Stimulated activated CD8-positive, alpha-beta memory T cell treated with anti-CD3 and anti-CD28 coated beads, Interleukin-7, amount 100 ng/mL, for 1 hour (primary cell): ENCODE measurements at places on chromosomes 11 and 22.

DNA sequence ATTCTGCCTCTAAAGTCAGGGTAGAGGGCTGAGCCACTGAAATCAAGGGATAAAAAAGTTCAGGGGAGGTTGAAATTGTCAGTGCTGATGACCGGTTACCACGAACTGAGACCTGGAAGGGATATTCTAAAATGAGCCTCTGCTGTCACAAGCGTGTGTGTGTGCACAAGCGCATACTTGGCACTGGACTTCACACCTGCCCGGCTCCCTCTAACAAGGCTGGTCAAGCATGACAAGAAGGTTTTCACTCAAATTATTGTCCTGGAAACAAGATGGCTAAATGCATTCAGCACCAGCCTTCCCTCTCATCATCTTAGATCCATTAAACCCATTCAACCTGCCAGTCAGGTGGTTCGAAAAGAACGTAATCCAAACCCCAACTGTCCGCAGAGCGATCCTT is 54.8 kb upstream of the CECR2 start:
- DNase-seq = no peak

- DNase-seq = no peak
Measured at GRCh38 chr11:119529936-119530335, 107.0 kb upstream of the THY1 start.

GRCh38 chr22:47591709-47592108 is 829.3 kb downstream of the TBC1D22A start:
- DNase-seq = no peak

- DNase-seq = no peak
Measured at GRCh38 chr11:76620489-76620888, 50.1 kb downstream of the LRRC32 start.

- no peak for DNase-seq
Measured at GRCh38 chr11:134585666-134586610, 173.9 kb upstream of the B3GAT1 start.

- DNase-seq = no peak
Measured at GRCh38 chr11:118382954-118383353, 18.5 kb upstream of the ATP5MG start.

DNA sequence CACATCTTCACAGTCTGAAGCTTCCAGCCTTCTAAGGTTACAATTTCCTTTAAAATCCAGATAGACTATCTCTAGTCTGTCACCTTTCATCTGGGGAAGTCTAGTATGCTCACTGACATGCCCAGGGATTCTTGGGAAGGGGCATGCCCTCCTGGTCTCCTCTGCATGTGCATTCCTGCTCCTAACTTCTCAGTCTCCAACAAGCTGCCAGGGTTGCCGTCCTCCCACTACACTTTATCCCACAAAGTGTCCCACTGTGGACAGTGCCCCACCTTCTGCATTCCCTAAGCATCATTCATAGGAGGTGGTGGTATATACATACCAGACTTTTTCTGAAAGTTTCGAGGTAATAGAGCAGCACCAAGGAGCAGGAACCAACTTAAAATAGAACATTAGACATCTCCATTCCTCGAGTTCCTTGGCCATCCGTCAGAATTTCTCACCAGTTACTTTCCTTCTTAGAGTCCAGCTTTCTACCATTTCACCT is 28.7 kb downstream of the EIF3F start:
- DNase-seq = no peak

DNA sequence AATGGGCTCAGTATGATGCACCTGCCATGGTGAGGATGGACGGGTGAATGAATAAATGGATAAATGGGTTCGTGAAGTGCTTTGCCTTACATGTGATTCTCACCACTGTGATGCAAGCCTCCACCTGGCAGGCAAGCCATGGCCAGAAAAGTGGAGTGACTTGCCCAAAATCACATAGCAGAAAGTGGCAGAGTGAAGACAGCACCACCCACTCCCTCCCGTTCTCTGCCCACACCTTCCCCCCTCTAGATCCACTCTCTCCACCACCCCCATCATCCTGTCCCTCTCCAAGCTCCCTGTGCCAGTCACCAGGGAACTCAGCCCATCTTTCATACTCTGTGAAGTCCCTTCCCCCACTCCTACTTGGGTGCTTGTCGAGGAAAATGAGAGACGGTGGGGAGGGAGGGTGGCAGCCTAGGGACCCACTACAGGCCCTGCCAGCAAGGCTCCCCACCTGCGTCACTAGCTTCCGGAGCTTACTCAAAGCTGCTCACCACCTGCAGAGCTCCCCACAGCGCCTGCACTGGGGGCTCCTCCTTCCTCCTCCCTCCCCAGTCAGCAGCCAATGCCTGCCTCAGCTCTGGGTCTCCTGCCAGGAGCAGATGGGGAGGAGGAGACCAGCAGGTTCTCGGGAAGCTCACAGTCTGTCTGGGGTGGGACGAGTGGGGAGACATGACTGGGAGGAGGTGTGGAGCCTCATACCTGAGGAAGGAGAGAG is 82.3 kb downstream of the PDE2A start:
- peak; percentile 9 for DNase-seq

- DNase-seq = no peak
Measured at GRCh38 chr11:64306876-64307622, 1.7 kb downstream of the ESRRA start.

- no peak for DNase-seq
Measured at GRCh38 chr11:79794484-79795393, 353.9 kb upstream of the TENM4 start.

DNA sequence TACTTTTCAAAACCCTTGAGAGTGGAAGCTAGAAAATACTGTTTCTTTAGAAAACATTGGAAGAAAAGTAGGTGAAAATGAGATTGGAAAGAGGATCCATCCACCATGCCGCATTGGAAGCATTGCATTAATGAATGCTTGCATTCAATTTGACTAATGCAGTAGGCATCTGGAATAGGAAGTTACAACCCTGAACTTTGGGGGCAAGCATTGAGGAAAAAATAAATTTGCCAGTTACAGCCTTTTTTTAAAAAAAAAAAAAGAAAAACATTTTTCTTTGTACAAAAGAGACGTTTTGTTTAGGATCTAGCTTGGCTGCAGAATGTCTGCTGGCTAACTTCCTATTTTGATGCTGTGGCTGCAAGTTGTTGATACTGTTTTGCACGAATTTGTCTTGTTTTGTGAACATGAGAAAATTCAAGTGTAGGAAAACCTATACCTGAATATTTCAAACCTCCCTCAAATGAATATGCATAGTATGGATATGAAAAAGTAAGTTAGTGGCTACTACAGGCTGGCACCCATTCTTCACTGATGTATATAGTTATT is 28.1 kb downstream of the RTN3 start:
- no peak for DNase-seq

- no peak for DNase-seq
Measured at GRCh38 chr11:108587109-108587508, 6.5 kb downstream of the EXPH5 start.

- DNase-seq = no peak
Measured at GRCh38 chr11:93287434-93287833, 43.1 kb upstream of the DEUP1 start.

DNA sequence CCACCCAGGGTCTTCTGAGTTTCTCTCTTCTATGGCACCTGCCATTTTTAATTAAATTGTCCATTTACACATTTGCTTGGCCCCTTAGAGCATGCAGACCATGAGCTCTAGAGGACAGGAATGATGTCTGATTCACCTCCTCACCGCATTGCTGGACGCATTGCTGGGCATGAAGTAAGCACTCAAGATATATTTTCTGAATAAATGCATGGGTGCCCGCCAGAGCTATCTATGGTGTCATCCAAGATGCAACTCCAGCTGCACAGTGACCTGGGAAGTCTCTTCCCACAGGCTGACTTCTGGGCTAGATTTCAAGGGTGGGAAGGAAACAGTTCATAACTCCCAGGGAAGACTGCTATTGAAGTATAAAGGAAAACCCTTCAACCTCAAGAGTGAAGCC is 66.6 kb upstream of the ASPHD2 start:
- no peak for DNase-seq

DNA sequence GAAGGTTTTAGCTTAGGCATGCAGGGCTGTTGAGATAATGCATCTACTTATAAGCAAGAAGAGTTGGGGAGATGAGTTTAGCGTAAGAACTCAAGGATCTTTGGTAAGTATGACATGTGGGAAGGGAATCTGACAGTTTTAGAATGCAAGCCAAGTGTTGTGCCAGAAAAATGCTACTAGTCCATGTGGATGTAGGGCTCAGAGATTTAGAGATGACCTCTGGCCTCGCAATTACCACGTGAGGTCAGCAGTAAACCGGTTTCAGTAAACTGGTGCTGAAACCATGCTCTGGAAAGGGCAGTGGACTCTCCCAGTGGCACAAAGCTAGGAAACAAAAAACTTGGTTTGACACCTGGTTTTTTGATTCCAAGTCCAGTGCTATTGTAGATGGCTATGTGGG is 18.9 kb downstream of the MRPL16 start:
- no peak for DNase-seq

GRCh38 chr22:30272781-30273601 is 6.3 kb upstream of the OSM start:
- no peak for DNase-seq

GRCh38 chr22:40240686-40241085 is 63.0 kb downstream of the TNRC6B start:
- no peak for DNase-seq

- DNase-seq = no peak
Measured at GRCh38 chr22:36193577-36193976, 8.0 kb downstream of the APOL4 start.

DNA sequence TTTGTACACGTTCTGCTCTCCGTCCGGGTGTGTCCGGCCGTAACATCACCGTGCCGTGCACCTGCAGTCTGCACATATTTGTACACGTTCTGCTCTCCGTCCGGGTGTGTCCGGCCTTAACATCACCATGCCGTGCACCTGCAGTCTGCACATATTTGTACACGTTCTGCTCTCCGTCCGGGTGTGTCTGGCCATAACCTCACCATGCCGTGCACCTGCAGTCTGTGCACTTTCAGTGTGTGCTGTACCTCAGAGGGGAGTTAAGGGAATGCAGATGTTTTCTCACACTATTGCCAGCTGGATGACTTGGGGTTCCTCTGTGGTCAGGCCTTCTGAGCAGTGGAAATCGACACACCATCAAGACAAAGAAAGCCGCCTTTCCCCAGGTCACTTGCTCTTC is 4.2 kb downstream of the TTLL8 start:
- no peak for DNase-seq

GRCh38 chr22:45906946-45907345 is 70.0 kb downstream of the WNT7B start:
- DNase-seq = no peak

- no peak for DNase-seq
Measured at GRCh38 chr11:4808476-4808875, 4.3 kb upstream of the OR52R1 start.

DNA sequence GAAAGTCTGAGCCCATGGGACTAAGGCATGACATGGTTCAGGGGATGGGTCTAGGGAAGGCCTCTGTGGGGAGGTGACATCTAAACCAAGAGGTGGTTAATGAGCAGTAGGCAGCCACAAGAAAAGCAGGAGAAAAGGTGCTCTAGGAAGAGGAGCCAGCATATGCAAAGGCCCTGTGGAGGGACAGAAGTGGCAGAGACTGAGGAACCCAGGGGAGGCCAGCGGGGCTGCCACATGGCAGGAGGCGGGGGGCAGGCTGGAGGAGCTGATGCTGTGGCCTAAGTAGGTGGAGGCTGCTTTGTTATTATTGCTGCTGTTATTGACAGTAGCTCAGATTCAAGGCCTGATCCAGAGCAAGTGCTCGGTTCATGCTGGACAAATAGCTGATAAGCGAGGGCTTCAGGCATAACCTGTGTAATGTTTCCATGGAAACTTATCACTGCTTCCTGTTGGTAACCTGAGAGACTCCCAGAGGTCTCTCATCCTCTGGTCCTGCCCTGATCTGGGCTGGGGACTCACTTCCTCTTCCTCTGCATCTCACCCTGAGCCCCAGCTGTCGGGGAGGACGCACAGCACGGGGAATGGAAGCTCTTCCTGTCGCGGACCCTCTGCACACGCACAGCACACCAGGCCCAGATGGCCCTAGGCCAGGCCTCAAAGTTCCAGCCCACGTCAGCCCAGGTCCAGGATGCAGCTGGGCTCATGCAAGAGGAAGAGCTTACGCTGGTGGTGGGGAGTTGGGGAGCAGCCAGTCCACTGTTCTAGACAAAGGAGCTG is 75.2 kb upstream of the TP53I11 start:
- DNase-seq = no peak

GRCh38 chr22:37233751-37234631 is 10.1 kb downstream of the RAC2 start:
- no peak for DNase-seq

DNA sequence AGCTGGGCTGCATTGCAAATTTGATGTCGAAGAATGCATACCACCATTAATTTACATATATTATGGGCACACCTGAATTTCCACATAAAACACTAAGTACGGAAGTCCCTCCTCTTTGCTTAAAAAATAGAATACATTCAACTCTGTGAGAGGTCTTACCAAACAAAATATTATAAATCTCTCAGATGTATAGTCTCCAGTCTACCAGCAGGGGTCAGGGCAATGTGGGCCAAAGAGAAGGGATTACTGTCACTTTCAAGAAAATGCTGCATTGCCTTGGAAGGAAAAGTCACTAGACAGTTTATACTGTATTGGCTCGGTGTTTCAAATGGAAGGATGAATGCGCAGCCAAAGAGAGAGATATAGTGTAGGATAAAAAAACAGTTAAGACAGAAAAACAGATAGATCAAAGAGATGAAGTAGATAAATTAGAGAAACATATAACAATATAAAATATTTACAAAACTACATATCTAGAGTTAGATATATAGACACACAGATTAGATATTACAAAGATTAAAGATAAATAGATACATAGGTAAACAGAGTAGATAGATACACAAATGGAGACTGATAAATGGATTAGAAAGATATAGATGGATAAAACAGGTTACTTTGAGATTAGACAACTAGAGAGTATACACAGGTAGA is 20.9 kb downstream of the SERGEF start:
- no peak for DNase-seq

- no peak for DNase-seq
Measured at GRCh38 chr11:70146299-70146698, 56.8 kb upstream of the FADD start.

GRCh38 chr11:42543844-42544419 is 767.9 kb upstream of the API5 start:
- DNase-seq = no peak

DNA sequence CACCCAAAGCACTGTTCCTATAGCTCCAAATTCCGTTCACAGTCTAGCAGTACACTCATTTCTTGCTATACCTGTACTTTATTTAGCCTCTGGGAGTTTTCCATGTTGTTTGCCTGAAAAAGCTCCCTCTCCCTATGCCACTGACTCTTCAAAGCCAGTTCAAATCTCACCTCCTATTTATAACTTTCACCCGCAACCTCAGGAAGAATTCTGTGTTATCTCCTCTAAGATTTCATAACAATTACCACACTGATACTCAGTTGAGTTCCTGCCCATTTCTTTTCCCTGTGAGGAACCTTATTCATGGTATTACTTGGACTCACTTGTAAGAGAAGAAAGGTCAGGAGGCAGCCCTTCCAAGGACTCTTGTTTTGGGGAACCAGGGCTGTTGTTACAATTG is 25.2 kb downstream of the GDPD4 start:
- DNase-seq = no peak

- no peak for DNase-seq
Measured at GRCh38 chr11:12848413-12848812, 160.7 kb upstream of the RASSF10 start.
